IMR-90 (cell line): ENCODE measurements at places on chromosomes 2 and 18. TPM values are rescaled to one million over a fixed set of nuclear protein-coding genes. Genes with fewer than 3 reads are reported as not detected.

DNA sequence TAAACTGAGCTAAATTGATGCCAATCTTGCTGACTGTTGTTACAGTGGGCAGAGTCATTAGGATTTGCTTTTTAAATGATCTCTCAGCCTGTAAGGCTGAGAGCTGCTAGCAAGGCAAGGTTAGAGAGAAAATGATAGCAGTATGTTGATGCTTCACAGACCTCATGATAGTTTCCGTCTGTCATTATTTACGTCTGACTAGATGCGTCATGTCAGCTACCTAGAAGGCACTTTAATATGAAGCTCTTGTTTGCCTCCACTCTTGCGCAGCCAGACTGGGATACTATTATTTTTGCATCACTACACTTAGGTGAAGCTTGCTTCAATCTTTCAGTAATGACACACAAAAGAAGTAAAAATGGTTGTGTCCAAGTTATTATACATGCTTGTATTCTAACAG, 313.8 kb downstream of the LNPK start:
- H3K27me3 ChIP-seq = peaks cover 2% of the 10 kb centered on the region
- H3K27ac ChIP-seq = no peak overlapping the region
- no peaks in the 10 kb centered on the region for H3K36me3 ChIP-seq
- no peak for DNase-seq
- no peaks in the 10 kb centered on the region for H3K4me1 ChIP-seq
- H3K4me3 ChIP-seq = no peak overlapping the region

- peak; percentile 48 for DNase-seq
- H3K27me3 ChIP-seq = no peaks in the 10 kb centered on the region
- H3K36me3 ChIP-seq = no peaks in the 10 kb centered on the region
- peaks cover 6% of the 10 kb centered on the region for H3K4me1 ChIP-seq
- H3K27ac ChIP-seq = peak overlapping the region; percentile 23; the same call in 1 of the 2 replicates
- no peak overlapping the region for H3K4me3 ChIP-seq
Observed at GRCh38 chr18:68263481-68263880, 451.4 kb downstream of the TMX3 start.

DNA sequence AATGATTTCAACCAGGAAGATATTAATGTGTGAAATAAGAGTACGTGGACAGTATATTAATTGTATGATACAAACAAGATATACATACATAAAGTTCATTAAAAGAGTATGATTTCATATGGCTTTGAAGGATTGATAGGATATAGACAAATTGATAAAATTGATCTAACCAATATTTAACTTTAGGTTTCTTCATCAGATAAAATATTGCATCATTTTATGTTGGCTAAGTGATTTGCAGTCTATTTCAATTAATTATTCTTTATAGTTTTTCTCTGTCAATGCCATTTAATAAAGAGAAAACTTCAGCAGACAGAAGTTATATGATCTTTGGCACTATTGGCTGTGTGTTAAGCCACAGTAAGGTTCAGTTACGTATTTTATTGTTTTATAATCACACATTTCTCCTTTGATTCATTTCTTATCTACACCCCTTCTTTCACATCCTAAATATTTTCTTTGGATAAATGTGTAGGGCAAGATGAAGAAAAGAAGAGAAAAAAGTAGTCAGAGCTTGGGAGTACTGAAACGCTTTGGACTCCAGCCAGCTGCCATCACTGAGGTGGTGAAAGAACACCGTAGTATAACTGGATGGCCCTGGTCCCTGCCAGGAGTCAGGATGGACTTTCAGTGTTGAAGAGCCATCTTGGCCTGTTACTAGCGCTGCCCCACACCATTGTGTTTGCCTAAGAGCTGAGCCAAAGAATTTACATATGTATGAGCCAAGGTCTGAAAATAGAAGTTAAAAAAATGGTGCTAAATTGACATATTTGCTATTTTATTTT, 9.8 kb upstream of the CPS1 start:
- no peaks in the 10 kb centered on the region for H3K27me3 ChIP-seq
- H3K36me3 ChIP-seq = no peaks in the 10 kb centered on the region
- no peak overlapping the region for H3K27ac ChIP-seq
- H3K4me1 ChIP-seq = no peaks in the 10 kb centered on the region
- no peak for DNase-seq

GRCh38 chr2:239839306-239839705, 185.8 kb downstream of the NDUFA10 start:
- no peaks in the 10 kb centered on the region for H3K36me3 ChIP-seq
- H3K4me1 ChIP-seq = no peaks in the 10 kb centered on the region
- no peak overlapping the region for H3K4me3 ChIP-seq
- DNase-seq = no peak
- H3K27me3 ChIP-seq = no peaks in the 10 kb centered on the region

GRCh38 chr2:53886406-53887280, 26.9 kb upstream of the GPR75 start:
- H3K4me1 ChIP-seq = no peaks in the 10 kb centered on the region
- H3K27ac ChIP-seq = no peak overlapping the region
- no peak overlapping the region for H3K4me3 ChIP-seq
- no peak for DNase-seq

DNA sequence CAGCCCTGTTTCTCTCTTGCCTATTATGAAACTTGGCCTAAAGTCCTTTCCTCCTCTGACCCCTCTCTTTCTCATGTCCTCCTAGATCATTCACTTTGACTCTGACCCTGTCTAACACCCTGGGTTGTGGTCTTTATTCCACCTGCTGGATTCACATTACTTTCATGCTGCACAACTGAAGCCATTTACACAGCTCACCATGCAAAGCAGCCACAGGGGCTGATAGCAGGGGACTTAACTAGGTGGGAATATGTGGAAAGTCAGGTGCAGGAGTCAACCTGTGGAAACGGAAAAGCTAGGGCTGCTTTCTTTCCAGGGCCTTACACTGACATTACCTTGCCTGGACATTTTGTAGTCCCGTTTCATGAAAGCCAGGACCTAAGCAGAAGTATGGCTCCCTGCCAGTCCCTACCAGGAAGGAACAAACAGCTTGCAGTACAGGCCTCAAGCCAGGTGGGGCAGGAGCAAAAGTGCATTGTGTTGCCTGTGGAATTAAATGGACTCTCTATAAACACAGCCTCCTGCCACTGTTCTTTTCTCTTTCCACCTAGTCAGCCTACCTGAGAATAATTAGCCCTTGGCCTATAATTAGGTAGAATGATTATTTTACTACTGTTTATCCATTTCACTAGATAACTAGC, 11.8 kb downstream of the MAPRE3 start:
- no peaks in the 10 kb centered on the region for H3K36me3 ChIP-seq
- H3K4me3 ChIP-seq = no peak overlapping the region
- DNase-seq = peak; percentile 36
- H3K27me3 ChIP-seq = no peaks in the 10 kb centered on the region; the same call in 1 of the 2 replicates

GRCh38 chr2:121186261-121186660, 98.7 kb downstream of the TFCP2L1 start:
- H3K36me3 ChIP-seq = no peaks in the 10 kb centered on the region
- no peak overlapping the region for H3K27ac ChIP-seq

DNA sequence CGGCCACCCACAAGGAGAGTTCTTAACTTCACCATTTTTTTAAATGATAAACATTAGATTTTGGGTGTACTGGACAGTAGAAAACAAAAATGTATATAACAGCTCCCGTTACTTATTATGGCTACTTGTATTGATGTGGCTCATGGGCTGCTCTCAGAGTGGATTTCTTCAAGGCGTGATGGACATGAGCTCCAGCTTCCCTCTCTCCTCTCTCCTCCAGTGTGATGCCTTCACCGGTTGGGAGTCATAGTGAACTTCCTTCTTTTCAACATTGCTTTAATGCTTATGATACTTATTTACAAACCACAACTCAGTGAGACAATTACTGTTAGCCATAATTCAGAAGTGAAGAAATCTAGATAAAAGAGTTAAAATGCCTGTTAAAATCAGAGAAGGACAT, 515.2 kb downstream of the RNF144A start:
- H3K27me3 ChIP-seq = peaks cover 15% of the 10 kb centered on the region
- no peaks in the 10 kb centered on the region for H3K36me3 ChIP-seq
- no peak overlapping the region for H3K4me3 ChIP-seq
- no peak overlapping the region for H3K27ac ChIP-seq
- DNase-seq = no peak
- H3K4me1 ChIP-seq = no peaks in the 10 kb centered on the region

DNA sequence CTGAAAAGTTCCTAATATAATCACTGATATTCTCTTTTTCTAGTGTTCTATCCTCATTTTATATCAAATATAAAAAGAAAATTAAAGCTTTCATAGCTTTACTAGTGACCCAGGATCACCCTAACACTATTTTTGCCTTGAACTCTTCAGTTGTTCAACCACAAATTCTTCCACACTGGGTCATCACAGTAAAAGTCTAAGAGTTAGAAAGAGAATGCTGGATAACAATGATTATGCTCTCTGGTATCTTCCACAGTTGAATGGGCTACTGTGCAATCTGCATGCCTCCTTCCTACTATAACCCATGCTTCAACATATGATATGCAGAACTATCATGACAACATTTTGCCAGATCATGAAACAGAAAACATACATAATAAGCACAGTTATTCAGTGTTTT, 32.3 kb downstream of the CHN1 start:
- DNase-seq = peak; percentile 83
- H3K36me3 ChIP-seq = no peaks in the 10 kb centered on the region
- H3K27ac ChIP-seq = peak overlapping the region; percentile 41

GRCh38 chr18:61876899-61877298, 15.9 kb downstream of the RNF152 start:
- peaks cover 3% of the 10 kb centered on the region; the same call in 1 of the 2 replicates for H3K36me3 ChIP-seq
- no peak overlapping the region for H3K4me3 ChIP-seq
- H3K27me3 ChIP-seq = no peaks in the 10 kb centered on the region
- no peaks in the 10 kb centered on the region for H3K4me1 ChIP-seq
- no peak overlapping the region for H3K27ac ChIP-seq

DNA sequence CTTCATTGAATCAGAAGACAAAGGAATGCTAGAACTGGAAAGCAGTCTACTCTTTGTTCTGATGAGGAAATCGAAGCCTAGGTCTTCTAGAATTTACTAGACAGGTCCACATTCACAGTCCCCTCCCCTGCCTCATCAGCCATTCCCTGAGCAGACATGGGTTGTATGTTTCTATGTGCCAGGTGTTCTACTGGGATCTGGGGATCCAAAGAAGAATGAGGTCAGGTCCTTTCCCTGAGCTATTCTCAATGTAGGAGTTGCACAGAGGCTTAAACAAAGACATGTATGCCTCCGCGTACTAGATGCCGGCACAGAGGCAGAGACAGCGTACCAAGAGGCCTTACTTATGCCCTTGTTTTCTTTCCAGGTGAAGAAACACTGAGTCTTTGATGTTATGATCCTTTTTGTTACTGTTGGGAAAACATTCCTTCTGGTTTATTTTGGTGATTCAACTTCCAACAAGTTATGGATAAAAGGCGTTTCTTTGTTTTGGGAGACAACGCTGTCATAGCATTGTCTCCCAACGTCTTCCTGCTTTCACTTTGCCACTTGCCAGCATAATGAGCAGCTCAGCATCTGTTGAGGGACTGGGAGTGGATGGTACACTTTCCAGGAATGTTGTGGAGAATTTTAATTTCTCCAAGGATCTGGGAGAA, 174.4 kb downstream of the ALPK2 start:
- H3K4me3 ChIP-seq = no peak overlapping the region
- H3K4me1 ChIP-seq = no peaks in the 10 kb centered on the region
- H3K27ac ChIP-seq = no peak overlapping the region
- no peaks in the 10 kb centered on the region for H3K36me3 ChIP-seq

DNA sequence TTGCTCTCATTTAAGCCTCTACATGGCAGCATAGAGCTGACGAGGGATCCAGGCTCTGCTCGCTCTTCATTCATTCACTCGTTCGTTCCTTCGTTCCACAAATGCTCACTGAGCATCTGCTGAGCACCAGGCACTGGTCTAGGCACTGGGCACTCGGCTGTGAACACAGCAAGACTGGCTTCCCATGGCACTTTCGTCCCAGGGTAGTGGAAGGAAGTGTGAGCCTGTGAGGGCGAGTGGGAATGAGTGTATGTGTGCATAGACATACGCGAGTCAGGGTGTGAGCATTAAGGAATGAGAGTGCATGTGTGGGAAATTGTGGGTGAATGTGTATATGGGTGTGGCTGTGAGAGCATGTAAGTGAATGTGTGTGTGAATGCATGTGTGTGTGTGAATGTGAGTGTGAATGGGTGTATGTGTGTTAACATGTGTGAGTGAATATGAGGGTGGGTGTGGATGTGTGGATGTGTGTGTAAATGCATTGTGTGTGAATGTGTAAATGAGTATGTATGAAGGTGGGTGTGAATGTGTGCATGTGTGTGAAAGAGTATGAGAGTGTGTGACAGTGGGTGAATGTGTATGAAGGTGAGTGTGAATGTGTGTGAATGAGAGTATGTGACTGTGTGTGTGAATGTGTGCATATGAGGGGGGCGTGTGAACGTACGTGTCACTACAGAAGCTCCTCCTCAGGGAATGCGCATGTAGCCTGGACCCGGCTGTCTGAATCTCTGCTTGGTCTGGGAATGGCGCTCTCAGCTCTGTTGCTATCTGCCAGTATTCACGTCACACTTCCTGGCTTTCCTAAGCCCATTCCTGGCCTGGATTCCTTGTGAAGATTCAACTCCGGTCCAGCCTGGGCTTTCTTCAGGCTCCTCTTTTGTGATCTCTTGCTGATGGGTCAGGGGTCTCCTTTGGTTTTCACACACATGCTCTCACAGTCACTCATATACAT, 28.8 kb downstream of the SNORC start:
- no peaks in the 10 kb centered on the region for H3K36me3 ChIP-seq
- H3K4me3 ChIP-seq = no peak overlapping the region
- H3K27ac ChIP-seq = no peak overlapping the region
- peak; percentile 75 for DNase-seq
- no peaks in the 10 kb centered on the region for H3K27me3 ChIP-seq

GRCh38 chr2:134372611-134373131, 118.8 kb downstream of the MGAT5 start:
- H3K36me3 ChIP-seq = peaks cover 11% of the 10 kb centered on the region
- H3K27ac ChIP-seq = peak overlapping the region; percentile 35
- DNase-seq = peak; percentile 94
- peaks cover 33% of the 10 kb centered on the region for H3K4me1 ChIP-seq

DNA sequence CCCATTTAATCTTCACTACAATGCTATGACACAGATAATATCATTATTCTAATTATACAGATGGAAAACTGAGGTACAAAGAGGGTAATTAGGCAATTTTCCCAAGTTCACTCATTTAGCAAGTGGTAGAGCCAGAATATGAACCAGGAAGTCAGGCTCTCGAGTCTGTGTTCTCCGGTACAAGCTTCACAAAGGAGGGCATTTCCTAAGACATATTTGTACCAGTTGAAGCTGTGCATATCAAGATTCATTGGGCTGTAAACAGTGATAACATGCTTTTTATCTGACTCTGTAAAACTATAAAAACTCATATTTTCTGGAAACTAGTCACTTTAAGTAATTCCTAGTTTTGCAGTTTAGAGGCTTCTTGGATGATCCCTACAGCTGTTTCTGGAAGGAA, 23.0 kb upstream of the CPS1 start:
- no peaks in the 10 kb centered on the region for H3K27me3 ChIP-seq
- H3K4me1 ChIP-seq = no peaks in the 10 kb centered on the region
- H3K27ac ChIP-seq = no peak overlapping the region
- H3K4me3 ChIP-seq = no peak overlapping the region
- no peaks in the 10 kb centered on the region for H3K36me3 ChIP-seq

DNA sequence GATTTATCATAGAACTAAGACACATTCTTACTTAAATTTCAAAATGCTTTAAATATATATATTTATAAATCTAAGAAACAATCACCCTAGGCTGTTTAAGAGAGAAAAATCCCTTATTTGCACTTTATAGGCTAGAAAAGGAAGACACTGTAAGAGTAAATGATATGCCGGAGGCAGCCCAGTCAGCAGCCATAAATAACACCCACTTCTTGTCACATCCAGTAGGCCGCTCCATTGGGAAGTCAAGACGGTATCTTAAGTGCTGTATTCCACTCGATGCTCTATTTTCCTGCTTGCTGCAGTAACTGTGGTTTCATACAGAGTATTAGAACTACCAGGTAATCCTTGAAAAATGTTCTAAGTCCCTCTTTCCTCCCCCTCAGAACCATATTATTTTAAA, 57.9 kb downstream of the ABCA12 start:
- no peaks in the 10 kb centered on the region for H3K4me1 ChIP-seq
- no peaks in the 10 kb centered on the region for H3K36me3 ChIP-seq
- no peaks in the 10 kb centered on the region for H3K27me3 ChIP-seq

GAL3ST2 gene
- total RNA-seq = not detected in 2 replicates
